ENCODE measurements at places on chromosomes 7 and 10.

DNA sequence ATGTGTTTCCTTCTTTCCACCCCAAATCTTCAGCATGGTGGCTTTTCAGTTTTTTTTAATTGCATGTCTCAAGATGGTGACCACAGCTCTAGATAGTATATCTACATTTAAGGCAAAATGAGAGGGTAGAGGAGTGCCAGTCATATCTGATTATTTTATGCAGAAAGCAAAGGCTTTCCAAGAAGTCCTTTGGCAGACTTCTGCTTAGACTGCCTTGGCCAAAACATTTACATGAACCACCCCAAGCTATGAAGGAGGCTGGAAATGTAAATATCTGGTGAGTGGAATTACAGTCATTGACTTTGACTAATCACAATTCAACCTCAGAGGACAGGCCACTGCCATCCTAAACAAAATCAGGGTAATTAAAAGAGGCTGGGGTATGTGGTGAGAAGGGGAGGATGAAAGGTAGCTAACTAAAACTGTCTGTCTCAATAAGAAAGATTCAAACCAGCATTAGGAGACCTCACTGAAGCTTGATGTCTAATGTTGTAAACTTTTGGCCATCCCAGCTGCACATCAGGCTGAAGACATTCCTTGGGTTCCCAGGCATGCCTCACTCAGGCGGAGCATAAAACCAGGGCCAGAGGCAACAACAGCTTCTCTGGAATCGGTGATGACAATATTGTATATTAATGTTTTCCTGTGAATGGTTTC lies 53.4 kb downstream of the PPP1R3C start:
- no peak for DNase-seq

GRCh38 chr7:31735991-31736982 lies 49.3 kb downstream of the PPP1R17 start:
- peak; percentile 89 for DNase-seq

GRCh38 chr7:94061326-94061725 lies 57.2 kb upstream of the BET1 start:
- peak; percentile 33 for DNase-seq

DNA sequence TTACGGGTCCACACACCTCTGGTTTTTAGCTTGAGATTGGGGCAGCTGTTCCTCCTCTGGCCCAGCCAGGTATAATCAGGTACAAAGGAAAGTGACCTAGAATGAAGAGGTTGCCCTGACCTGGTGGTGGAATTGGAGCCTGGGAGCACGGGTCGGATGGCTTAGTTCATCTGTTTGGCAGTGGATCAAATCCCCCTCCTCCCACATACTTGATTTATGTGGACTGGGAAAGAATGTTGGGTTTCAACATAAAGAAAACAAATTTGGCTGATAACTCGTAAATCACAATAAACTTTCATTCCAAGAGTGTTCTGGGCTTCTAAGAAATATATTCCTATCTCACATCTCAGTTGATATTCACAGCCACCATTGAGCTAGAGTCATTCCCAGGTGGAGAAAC lies 186.8 kb downstream of the CUX1 start:
- DNase-seq: peak; percentile 49

DNA sequence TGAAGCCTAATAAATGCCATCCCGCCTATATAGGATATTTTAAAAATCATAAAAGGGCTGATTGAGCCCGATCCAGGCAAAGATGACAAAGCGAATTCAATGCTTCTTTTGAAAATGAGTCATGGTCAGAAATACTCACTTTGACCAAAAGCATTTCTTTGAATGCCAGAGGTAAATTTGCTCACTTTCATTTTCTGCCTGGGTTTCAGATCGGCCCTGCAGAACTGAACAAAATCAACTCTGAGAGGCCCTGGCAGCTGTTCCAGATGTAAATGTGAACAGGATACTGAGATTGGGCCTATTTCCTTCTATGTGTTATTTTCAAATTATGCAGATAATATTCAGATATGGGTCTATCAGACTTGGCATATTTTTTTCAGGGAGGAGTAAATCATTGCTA lies 114.8 kb upstream of the ARID5B start:
- no peak for DNase-seq

DNA sequence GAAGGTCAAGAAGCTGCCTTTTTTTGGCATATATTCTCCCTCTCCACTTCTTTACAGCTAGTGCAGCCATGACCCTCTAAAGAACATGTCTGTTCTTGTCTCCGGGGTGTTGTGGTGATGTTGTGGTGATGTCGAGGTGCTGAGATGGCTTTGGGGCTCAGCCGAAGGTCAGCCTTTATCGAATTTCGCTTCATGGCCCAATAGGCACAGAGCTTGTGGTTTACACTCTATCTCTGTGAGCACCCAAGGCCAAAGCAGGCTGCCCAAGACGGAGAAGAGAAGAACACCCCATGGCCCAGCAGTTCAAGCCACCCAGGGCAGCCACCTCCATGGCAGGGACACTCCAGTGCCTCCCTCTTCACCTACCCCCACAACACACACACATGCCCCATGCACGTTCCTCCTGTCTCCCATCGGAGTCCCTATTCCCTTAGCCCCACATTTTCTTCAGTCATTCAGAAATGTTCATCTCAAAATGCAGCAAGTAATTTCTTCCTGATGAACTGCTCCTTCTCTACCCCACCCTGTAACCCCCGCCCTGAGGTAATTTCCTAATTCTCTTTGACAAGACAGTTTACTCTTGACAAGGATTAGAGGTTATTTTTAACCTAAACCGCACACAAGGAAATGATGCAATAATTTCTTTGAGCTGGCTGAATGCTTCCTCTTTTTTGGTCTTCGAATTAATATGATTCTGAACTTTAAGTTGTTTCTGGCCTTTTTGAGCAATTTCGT lies 18.6 kb upstream of the ADRB1 start:
- no peak for DNase-seq

DNA sequence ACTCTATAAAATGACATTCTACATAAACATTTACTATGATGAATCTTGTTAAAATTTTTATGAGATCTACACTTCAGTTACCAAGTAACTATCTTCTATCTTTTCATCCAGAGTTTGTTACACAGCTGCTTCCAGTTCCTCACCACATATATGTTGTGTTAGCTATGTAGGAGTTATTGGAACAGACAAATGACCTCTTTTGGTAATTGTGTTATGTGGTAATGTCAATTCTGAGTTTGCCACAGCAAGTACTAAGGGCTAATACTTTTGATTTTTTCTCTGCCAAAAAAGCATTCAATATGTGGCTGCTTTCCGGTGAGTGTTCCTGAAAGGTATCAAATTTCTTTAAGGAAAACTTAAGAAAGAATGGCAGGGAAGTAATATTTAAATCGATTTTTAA lies 573.9 kb upstream of the PCDH15 start:
- no peak for DNase-seq

DNA sequence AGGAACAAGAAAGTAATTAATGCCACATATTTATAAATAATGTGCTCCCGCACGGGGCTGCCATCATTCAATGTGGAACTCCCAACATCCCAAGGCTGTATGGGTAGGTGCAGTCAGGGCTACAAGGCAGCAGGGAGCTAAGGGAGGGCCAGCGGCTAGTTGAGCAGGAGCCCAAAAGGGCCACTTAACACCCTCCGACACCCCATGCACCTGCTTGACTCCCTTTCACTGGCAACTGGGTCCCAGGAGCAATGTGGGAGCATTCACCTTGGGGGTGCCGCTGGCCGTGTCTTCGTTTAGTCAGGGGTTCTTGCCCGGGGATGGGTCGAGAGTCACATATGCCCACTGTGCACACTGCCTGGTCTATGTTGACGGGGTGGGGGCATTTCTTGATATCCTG lies 27.9 kb downstream of the SCART1 start:
- DNase-seq: no peak

GRCh38 chr10:45386657-45387056 lies 12.6 kb downstream of the ALOX5 start:
- no peak for DNase-seq

DNA sequence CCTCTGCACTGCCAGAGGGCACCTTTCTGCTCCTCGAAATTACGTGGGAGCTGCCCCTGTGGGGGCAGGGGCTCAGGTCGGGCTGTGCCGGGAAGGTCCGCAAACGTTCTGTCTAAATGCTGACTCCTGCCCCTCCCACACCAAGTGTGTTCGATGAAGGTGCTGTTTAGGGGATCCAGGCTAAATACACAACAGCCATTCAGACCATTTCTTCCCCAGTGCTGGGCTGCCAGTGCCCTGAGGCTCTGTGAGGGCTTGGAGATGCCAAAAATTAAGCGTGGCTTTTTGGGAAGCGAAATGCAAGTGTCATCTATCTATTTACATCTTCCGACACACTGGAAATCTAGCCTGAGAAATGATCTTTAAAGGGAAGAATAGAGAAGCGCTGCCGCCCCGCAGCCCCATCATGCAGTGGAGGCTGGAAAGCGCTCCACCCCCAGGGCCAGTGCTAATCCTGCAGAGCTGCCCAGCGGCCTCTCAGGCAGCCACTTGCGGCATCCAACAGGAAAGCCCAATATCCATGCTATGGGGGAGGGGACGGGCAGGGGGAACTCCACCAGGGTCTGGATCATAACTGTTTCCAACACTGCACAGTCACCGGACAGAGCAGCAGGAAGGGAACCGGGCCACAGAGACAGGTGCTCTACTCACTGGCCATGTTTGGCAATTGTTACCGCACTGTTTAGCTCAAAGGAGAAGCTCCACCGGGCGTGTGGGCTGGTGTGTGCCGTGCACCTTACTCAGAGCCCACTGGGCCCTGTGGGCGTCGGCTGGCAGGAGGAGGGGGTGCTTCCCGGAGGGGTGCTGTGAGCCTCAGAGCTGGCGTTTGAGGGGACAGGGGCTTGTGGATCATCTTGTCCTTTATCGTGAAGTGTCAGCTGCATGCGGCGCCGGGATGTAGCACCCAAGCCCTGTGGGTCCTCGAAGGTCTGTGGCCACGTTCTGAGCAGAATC lies 205.5 kb downstream of the DNAJB6 start:
- peak; percentile 54 for DNase-seq

GRCh38 chr7:45061806-45062425 lies 26.9 kb downstream of the NACAD start:
- DNase-seq: no peak

DNA sequence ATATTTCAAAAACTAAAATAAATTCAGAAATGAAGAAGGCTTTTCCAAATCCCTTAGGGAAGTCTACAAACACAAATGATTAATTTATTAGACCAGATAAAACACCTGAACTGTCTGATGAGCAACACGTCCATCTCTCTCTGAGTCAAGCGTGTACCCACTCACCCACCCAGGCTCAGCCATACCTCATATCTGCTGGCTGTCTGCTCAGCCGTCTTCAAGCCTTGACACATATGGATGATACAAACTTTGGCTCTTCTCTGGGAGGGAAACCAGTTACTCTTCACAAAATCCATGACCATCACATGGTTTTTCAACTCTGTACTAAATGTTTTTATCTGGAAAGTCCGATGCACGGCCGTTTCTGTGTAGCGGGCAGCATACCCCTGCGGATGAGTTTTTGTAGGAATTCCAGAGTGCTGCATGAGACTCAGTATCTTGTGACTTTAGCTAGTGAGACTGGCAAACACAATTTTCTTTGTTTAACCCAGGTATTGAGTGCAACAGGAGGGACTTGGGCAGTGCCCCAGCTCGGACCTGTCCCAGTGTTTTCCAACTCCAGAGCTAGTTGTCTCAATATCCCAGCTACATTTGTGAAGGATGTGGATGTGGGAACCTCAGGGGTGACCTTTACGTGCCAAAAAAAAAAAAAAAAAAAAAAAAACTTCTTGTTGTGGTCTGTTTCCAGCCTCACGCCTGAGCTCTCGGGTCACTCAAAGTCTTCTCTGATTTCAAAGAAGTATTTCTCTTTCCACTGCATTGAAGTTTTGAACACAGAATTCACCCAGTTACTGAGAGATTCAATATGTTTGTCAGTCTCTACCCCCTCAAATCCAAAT lies at the start of gene C10orf90:
TSS of gene C10orf90 (minus strand) at position 638 of the 839 bp plus-strand sequence. CDS start at position 425, 213 bp downstream.
- DNase-seq: no peak

DNA sequence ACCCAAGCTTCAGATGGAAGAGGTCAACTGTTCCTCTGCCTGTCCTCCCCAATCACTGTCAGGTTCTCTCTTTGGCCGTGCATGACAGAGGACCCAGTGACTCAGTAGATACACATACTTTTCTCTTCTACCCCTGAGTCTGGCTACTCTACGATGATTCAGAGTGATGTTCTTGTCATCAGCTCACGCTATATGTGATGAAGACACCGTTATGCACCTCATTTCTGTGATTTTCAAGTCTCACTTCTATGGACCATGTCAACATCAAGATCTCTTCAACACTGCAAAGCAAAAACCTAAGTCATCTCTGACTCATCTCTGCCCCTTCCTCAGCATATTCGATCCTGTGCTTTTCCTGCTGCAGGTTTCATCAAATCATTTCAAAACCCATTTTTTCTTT lies 76.6 kb upstream of the DGKI start:
- DNase-seq: no peak

GRCh38 chr7:112262855-112263487 lies 56.5 kb downstream of the ZNF277 start:
- no peak for DNase-seq

- no peak for DNase-seq
These were observed 667.8 kb downstream of the PCDH15 start for GRCh38 chr10:54133203-54133602.

GRCh38 chr7:34060196-34060947 lies 155.0 kb downstream of the BMPER start:
- DNase-seq: no peak

DNA sequence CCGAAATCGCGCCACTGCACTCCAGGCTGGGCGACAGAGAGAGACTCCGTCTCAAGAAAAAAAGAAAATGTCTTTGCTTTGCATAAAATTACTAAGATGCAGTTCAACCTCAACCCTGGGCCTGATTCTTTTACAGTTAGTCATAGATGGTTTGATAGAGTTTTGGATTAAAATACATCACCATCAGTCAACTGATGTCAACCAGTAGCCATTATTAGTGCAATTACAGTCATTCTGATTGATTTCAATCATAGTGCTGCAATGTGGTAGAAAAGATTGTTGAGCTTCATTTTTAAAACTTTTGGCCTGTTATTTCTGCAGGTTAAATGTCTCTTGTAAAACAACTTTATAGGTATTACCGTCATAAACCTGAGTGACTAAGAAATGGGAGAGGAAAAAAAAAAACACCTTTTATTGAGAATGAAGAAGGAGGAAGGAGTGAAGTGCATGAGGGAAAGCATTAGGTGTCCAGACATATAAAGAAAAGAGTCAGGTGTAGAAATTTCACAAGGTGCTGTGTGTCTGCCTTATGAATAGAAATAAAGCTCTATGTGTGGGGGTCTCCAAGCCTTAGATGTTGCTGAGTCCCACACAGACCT lies 150.6 kb downstream of the TRIL start:
- no peak for DNase-seq

- no peak for DNase-seq
These were observed 639.7 kb upstream of the AUTS2 start for GRCh38 chr7:68958571-68958970.

All from kidney (tissue), 22 donors.